ENCODE measurements at places on chromosomes 4 and X.

GRCh38 chr4:90438522-90438921 is 311.3 kb downstream of the CCSER1 start:
- DNase-seq: no peak

- DNase-seq: no peak
Measured at GRCh38 chr4:6298035-6298434, 28.4 kb downstream of the WFS1 start.

- DNase-seq: no peak
Measured at GRCh38 chrX:15714529-15714928, 23.5 kb upstream of the CA5B start.

DNA sequence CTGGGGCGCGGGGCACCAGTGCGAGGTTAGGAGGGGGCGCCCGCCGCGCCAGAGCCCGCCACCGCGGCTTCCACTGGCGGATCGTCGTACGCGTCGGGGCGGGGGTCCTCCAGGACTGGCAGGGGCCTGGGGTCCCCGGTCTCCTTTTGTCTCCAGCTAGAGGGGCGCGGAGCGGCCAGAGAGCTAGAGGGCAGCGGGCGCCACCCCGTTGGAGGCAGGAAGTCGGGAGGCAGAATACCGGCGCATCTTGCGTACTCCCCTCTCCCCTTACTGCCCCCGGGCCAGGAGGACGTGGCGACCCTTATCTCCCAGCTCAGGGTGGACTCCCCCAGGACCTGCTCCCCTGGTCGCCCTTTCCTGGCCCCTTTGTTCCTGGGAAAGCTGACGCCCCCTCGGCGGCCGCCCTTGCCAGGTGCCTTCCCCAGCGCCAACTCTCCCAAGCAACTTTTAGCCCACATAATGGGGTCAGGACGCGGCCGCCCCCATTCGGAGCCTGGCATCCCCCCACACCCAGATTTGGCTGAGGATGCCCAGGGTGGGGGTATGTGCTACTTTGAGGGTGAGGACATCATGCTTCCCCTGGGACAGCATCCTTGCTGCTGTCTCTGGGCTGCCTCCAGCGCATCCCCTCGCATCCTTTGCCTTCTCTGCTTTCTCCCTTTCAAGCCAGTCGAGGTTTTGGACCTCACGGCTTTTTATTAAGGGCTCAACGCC is 933 bp downstream of the CNKSR2 start:
- DNase-seq: no peak

- no peak for DNase-seq
Measured at GRCh38 chr4:137707626-137708025, 175.3 kb upstream of the PCDH18 start.

GRCh38 chrX:69066021-69066757 is 99.1 kb downstream of the PJA1 start:
- DNase-seq: no peak

- DNase-seq: no peak
Measured at GRCh38 chr4:24858550-24858949, 54.3 kb downstream of the CCDC149 start.

- DNase-seq: no peak
Measured at GRCh38 chr4:92268642-92269041, 35.1 kb upstream of the GRID2 start.

DNA sequence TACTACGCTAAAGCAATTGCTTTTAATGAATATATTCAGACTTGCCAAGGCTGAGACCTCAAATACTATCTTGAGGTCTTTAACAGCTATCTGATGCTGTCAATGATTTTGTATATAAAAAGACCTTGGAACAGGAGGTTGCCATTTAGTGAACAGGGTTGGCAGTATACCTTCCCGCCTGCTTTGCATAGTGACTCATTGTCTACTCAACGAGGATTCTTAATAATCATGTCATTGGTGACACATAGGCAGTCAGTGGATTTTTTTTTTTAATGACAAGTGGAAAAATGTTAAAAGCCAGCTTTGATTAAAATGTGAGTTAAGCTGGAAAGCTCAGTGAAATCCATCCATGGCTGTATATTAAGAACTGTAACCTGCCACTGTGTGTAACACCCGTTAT is 164.0 kb downstream of the ASMT start:
- no peak for DNase-seq

DNA sequence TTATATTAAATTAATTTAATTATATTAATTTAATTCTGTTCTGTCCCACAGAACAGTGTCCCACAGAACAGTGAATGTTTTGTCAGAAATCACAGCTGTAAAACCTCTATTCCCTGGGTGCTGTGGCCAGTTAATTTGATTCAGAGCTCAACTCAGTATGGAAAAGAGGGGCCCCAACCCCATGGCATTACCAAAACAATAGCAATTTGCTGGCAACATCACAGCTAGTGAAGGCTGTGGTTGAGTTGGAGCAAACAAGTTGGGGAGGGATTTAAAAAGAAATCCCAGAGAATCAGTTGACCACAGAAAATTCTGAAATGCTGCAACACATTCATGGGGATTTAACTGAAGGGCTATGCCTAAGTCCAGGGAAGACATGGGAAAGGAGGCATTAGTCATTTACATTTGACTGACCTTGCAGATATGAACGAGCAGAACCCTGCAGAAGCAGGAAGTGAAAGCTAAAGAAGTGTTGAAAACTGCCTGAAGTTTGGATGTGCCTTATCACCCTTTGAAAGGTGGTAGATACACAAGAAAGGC is 30.1 kb downstream of the PDHA2 start:
- no peak for DNase-seq

DNA sequence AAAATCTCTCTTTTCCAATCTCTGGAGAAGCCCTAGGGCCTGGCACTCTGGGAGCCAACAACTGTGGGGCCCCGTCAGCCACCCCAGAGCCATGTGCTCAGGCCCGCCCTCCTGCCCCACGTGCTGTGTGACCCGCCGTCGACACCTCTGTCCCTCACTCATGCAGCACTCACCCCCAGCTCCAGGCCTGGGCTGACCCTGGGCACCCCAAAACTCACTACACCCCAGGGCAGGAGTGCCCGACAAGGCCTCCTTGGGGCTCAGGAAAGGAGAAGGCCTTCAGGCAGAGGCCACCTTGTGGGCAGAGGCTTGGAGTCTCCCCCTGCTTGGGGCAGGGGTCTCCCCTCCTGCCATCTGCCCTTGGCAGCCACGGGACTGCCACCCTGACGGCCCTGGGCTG is 5.7 kb downstream of the MYL5 start:
- DNase-seq: no peak

- DNase-seq: no peak
Measured at GRCh38 chr4:74630551-74630950, 163.8 kb downstream of the BTC start.

DNA sequence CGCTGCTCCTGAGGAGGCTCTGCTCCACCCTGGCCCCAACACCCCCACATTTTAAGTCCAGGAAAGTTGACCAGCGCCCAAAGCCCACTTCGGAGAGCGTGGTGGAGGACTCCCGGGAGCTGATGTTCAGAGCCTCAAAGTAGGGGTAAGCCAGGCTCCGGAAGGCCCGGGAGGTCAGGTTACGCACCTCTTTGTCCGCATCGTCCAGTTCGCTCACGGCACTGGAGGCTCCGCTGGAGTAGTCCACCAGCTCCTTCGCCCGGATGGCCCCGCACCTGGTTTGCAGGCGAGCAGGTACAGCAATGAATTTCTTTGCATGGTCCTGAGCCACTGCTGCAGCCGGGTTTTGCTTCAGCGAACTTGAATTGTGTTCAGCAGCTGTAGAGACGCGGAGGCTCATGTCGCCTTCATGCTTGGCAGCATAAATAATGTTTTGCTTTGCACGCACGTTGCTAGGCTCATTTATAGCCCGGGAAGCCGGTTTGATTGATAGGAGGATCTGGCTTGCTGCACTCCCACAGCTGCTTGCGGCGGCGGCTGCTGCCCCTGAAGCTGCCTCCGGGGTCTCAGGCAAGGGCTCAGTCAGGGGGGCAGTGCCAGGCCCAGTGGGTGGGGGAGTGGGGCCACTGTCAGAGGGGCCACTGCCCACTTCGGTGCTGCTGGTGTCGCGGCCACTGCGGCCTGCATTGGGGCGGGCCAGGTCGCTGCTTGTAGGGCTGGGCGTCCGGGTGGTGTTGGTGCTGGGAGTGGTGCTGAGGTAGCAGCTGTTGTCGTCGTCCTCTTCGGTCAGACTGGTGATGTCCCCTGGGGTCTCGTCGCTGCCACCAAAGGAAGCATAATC is 4.8 kb downstream of the C4orf54 start:
- no peak for DNase-seq

DNA sequence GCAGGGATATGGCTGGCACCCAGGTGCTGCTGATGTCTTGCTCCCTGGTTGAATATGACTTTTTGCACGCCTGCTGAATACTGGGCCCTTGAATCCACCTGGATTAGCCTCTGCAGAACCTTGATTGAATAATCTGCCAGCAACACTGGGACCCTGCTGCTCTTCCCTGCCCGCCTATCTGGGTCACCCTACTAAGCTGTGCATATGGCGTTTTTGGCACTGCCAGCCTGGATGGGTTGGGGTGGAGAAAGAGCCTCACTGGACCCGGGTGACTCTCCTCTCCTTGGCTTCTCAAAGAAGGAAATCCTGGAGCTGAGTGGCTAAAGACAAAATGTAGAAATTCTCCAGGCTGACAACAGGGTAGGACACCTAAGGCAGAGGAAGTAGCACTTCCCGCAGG is 100.0 kb downstream of the MAOA start:
- no peak for DNase-seq

DNA sequence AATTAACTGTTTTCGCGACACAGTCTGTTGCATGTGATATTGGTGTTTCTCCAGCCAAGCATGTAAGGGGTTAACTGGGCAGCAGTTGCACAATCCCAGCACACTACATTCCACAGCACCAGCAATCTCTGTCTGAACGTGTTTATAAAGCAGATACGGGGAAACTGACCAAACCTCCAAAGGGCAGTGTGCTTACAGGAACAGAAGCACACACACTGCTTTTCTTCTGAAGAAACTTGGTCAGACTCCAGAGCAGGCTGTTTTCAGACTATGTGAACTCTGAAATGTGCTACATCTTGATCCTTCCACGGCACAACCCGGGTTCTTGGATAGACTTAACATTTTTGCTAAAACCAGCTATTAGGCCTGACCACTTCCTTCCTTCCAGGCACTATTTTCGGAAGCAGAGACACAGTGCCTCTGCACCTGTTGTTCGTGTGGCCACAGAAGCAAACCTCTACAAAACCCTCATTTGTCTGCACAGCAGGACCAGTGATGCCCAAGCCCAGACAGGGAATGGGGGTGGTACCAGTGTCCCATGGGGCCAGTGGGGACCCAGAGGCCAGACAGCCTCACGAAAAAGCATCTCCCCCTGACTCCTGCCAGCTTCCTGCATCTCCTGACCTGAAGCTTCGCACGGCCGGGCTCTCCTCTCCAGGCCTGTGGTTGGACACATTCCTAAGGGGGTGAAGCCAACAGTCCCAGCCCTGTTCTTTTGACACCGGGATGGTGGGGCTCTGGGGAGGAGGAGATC is 90.1 kb downstream of the IRF2 start:
- no peak for DNase-seq

DNA sequence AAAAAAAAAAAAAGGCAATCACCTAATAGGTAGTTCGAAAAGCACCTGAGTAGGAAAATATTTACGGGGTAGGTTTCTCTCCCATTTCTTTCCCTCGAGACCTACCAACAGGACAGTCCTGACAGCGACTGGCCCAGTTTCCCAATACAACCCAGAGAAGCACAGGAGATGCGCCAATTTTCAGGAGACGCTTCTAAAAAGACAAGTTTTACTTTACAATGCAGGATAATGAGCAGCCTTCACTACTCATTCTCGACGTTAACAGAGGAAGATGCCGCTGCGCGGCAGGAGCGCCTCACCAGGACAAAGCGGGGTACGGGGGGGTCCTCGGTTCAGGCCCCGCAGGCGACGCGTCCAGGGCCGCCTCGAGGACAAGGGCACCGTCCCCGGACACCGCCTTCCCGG is 708 bp downstream of the BCLAF3 start:
- peak; percentile 12 for DNase-seq

DNA sequence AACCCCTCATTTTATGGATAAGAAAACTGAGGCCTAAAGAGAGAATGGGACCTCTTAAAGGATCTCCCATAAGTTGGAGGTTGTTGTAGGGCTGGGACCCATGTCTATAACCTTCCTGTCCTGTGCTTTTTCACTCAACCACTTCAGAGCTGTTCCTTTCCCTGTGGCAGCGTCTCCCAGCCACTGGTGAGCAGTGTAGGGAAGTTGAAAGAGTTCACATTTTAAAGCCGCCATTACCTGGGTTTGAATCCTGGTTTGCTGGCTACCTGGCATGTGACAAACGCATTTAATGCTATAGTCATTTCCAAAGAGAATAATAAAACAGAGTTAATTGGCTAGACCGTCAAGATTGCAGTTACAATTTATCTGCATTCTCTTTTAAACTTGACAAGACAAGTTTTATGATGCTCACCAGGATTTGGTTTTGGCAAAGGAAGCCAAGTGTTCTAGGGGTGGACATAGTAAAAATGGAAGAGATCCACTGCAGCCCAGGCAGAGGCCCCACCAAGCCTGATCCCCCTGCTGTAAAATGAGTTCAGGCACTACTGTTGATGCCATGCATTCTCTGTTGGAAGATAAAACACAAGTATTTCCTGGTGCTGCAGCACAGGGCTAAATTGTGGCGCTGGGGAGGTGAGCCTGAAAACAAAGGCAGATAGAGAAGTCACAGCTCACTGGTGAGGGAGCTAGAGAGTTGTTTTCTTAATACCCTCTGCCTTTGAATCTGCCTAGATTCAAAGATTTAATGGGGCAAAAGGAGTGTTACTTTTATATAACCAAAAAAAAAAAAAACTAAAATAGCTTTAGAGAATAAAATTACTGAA is 218.7 kb downstream of the NWD2 start:
- DNase-seq: no peak

DNA sequence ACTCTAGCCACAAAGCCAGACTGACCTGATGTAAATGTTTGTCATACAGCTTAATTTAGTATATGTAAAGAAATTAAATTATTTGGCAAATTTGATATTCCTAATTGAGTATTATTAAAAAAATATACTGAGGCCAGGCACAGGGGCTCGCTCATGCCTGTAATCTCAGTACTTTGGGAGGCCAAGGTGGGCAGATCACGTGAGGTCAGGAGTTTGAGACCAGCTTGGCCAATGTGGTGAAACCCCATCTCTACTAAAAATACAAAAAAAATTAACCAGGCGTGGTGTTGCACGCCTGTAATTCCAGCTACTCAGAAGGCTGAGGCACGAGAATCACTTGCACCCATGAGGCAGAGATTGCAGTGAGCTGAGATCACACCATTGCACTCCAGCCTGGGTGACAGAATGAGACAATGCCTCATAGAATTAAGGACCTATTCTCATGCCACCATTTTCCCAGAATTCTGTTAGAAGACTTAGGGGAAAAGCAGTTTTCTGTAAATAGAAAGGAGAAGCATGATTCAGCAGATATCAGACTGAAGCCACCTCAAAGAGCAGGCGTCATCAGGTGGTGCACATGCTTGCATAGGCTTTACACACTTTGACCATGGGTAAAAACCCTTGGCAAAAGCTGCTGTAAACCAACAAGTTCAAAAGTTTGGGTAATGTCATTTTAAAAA is 6.1 kb downstream of the UBQLN2 start:
- no peak for DNase-seq

- DNase-seq: no peak
Measured at GRCh38 chr4:180811556-180811955, 1431.6 kb upstream of the TENM3 start.

GRCh38 chr4:38359113-38359512 is 304.9 kb upstream of the KLF3 start:
- no peak for DNase-seq
